Stimulated activated CD8-positive, alpha-beta memory T cell treated with anti-CD3 and anti-CD28 coated beads, Interleukin-7, amount 100 ng/mL, for 24 hours (primary cell): ENCODE measurements at places on chromosomes 1 and 21.

DNA sequence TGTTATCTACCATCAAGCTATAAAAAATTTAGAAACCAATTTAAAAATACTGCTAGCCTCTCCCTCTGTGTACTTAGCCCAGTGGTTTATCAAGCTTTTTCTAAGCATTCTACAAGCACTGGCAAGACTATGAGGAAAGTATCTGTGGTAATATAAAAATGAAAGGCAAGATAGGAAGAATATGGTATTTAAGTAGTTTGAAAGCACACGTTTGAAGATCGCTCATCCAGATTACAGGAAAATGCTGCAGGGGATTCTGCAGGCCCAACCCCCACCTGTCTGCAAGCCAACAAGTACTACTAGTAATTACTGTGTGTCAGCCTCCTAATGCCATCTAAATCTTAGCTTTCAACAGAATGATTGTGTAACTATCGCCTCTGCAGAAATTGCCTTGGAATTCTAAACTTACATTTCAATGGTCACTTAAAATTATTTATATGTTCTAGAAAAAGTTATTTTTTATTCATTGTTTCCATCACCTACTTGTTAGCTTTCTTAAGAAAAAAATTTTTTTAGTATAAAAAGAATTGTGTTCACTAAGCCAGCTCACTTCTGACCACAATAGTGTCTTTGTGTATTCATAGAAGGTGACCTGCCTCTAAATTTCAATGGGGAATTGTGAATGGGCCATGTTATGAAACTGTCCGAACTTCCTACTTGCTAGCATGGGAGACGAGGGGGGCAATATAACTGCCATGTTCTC is 8.5 kb downstream of the ERRFI1 start:
- no peak for DNase-seq

DNA sequence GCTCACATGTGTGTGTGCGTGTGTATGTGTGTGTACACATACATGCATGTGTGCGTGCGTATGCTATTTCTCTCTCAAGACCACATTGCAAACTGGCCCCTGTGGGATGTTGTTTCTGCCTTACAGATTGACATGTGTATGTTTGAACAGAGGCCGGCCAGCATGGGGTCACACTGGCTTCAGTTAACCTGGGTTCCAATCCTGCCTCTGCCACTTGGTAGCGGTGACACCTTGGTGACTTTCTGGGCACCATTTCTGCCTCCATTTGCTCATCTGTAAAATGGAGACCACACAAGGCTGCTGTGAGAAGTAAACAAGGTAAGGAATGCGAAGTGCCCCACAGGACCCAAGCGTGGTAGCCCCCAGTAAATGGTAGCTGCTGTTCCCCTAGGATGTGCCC is 51.7 kb downstream of the TCP10L start:
- no peak for DNase-seq

GRCh38 chr1:165138960-165139359 is 217.6 kb downstream of the LMX1A start:
- DNase-seq: no peak

- DNase-seq: no peak
Observed at GRCh38 chr1:31797216-31797615, 18.6 kb downstream of the SPOCD1 start.

GRCh38 chr21:35925497-35925896 is 134.8 kb downstream of the SETD4 start:
- DNase-seq: no peak
